Activated T-cell treated with anti-CD3 and anti-CD28 coated beads, Interleukin-2, amount 50 U/mL, for 72 hours (primary cell): ENCODE measurements at places on chromosomes 2 and 18. TPM values are rescaled to one million over a fixed set of nuclear protein-coding genes. Genes with fewer than 3 reads are reported as not detected.

DNA sequence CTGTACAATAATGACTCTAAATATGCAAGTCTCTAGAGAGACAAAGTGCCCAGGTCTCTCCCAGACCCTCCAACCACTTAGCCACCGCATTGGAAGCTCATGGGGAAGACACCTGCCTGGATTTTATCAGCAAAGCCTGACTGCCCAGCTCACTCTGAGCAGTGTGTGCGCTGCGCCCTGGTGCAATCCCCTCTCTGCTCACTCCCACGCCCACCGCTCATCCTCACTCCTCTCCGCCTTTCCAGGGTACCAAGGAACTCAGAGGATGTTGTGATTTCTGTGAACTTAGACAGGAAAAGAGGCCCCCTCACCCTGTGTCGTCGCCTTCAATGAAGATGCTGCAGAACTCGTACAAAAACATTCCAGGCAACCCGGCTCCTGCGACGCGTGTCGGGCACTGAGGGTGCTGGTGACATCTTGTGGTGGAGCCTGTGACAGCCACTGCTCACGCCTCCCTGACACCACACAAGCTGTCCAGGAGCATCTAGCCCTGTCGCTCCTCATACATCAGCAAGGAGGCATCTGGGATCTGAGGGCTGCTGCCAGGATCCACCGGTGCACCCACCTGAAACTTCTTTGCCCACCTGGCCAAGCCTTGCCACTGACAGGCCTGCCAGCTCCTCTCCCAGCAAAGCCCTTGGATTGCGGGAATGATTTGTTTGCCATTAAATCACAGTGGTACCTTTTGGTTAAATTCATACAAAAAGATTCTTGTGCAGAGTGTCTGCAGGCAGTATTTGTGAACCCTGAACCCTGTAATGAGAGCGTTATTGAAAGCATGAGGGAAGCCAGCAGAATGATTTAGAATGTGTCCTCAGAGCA lies 220.4 kb downstream of the ZNF516 start:
- peaks cover 9% of the 10 kb centered on the region for H3K27me3 ChIP-seq
- no peak for DNase-seq
- H3K4me1 ChIP-seq: no peaks in the 10 kb centered on the region
- no peak overlapping the region for H3K27ac ChIP-seq

CD302 gene
- total RNA-seq: 0.88 TPM

DNA sequence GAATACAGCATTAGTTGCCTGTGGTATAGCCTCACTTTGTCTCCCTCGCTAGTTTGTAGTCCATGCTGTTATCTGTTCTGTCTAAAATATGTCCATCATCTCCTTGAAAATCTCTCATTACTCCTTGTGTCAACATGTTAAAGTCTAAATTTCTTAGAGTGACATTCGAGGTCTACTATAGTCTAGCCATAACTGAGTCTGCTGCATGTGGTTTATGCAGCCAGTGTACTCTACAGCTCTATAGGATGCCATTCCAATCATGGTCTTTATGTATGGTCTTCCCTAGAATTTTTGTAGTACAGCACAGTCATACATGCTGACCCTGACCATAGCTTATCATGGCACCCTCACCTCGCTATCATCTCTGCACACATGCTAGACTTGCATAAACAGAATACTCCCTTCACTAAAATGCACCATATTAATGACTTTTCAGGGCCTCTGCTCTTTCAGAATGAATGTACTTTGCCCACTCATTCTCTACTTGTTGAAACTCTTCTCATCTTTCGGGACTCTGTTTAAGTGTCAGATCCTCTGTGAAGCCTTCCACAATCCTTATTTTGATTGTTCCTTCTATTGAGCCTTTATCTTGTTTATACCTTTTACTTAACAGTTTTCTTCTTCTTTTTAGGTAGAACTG lies 12.8 kb downstream of the TANK start:
- peak overlapping the region; percentile 66 for H3K27ac ChIP-seq
- H3K27me3 ChIP-seq: no peaks in the 10 kb centered on the region
- peak; percentile 19 for DNase-seq
- peak overlapping the region; percentile 72 for H3K4me3 ChIP-seq
- H3K36me3 ChIP-seq: peaks cover 51% of the 10 kb centered on the region

DNA sequence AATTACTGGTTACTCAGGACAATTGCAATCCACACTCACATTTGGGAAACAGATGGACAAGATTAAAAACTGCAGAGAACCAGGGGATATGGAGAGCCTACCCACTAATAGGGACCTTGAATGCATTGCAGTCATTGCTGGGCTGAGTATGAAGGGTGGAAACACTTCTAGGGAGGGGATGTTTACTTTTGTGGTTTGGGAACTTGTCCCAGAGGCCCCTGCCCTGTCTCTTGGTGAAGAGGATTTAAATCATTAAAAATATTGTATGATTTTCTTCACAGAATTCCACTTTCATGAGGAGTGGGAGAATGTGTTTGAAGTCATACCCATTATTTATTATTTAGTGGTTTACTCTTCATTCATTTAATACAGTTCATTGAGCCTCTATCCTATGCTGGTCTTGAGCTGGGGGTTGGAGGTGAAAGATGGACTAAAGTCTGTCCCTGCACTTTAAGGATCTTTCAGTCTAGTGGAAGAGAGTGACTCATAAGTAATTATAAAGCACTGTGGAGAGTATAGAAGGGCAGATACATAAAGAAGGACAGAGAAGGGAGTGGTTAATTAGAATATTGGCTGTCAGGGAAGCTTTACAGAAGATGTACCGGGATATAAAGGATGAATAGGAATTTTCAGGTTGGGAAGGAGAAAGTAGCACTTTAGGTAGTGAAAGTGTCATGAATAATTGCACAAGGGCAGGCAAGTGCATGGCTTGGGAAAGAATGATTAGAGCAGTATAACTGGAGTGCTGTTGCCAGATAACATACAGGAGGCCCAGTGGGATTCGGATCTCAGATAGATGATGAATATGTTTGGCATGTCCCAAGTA lies 313.4 kb downstream of the LPIN1 start:
- no peak overlapping the region for H3K4me3 ChIP-seq
- peaks cover 9% of the 10 kb centered on the region for H3K4me1 ChIP-seq
- no peaks in the 10 kb centered on the region for H3K36me3 ChIP-seq

GRCh38 chr2:124025171-124025580 lies at the start of gene CNTNAP5:
CNTNAP5 (plus strand) TSS chr2:124025287; CDS start chr2:124025651, 364 bp downstream.
- H3K36me3 ChIP-seq: peaks cover 2% of the 10 kb centered on the region
- no peak within 1 kb of the TSS for H3K4me3 ChIP-seq
- H3K4me1 ChIP-seq: no peaks in the 10 kb centered on the region
- DNase-seq: peak; percentile 6
